ENCODE measurements at places on chromosomes 3 and 15. TPM values are rescaled to one million over a fixed set of nuclear protein-coding genes. Genes with fewer than 3 reads are reported as not detected.

GRCh38 chr15:29904757-29905417 lies 82.6 kb upstream of the TJP1 start:
- DNase-seq = no peak

DNA sequence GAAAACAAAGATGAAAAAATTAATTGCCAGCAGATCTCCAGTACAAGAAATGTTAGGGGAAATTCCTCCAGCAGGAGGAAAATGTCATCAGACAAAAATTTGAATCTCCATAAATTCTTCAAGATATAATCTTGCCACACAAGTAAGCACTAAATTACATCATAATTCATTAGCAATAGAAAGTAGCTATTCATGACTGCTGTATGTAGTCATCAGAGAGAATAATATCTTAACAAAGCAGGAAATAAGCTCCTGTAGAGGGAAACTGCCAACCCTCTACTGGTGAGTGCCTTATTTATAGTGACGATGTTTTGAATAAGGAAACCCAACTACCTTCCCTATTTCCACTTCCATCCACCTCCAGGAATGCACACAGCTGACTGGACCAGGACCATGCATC lies 15.8 kb upstream of the SLC27A2 start:
- no peak for DNase-seq

- DNase-seq = no peak
These were observed 146.9 kb upstream of the GADL1 start for GRCh38 chr3:31041161-31041978.

GRCh38 chr3:156668073-156668763 lies 6.2 kb upstream of the TIPARP start:
- no peak for DNase-seq

The FILIP1L gene
- total RNA-seq = 0.09 TPM

The MNS1 gene
- not detected for total RNA-seq

The ADGRG7 gene
- total RNA-seq = not detected

The GOLGA6D gene
- 0.73 TPM for total RNA-seq

The KNG1 gene
- not detected for total RNA-seq

All from H1 (cell line).